ENCODE measurements at places on chromosomes 12 and 14.
A peak's percentile ranks its signal among the peaks of the same experiment; 100 is the strongest.

DNA sequence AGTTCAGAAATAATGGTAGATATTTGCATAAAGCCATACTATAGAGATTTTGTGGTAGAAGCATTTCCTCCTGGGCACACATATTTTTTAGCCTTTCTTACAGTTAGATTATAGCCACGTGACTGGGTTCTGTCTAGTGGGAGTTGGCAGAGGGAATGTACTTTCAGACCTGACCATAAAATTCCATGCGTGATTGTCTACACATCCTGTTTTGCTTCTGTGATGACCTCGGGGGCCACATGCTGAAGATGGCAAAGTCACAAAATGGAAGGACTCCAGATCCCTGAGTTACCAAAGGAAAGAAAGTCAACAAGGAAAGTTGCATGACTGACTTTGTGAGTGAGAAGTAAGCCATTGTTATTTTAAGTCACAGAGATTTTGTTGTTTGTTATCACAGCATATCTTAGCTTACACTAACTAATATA is 14.6 kb upstream of the MIA2 start:
- DNase-seq = peak; percentile 65

- DNase-seq = peak; percentile 65
These were observed 4.6 kb downstream of the FAM177A1 start for GRCh38 chr14:35050652-35051051.

- DNase-seq = peak; percentile 71
These were observed 126.3 kb upstream of the FGD4 start for GRCh38 chr12:32273063-32273522.

DNA sequence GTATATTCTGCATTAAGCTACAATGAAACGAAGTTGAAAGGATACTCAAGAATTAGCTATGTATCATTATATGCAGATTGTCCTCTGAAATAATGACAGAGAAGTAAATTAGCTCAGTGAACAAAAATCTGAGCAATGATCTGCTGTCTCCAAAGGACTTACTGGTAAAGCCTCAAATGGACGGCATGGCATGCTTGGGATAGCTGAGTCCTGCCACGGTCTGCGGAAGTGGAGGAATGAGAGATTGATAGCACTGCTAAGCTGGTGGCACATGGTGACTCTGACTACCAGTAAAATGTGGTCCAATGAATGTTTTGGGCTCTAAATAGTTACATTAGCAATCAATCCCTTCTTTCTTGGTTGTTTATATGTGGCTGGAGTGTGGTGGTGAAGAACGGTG is 3.7 kb upstream of the DENND5B start:
- DNase-seq = no peak

DNA sequence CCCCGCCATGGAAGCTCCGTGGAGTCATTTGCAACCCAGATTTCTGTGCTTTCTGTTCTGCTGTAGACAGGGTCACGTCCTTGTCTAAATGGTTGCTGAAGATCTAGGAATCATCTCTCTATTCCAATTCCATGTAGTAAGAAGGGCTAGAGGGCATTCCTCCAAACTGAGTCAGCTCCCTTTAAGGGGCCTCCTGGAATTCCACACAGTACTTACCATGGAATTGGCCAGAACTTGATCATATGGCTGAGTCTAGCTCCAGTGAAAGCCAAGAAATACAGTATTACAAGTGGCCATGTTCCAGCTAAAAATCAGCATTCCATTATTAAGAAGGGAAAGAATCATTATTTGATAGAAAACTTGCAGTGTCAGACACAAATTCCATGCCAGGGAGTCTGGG is 171.9 kb downstream of the PRKCH start:
- no peak for DNase-seq

GRCh38 chr14:56147986-56148901 is 30.0 kb downstream of the PELI2 start:
- DNase-seq = no peak

- no peak for DNase-seq
These were observed 178.8 kb downstream of the DACT1 start for GRCh38 chr14:58816416-58817115.

DNA sequence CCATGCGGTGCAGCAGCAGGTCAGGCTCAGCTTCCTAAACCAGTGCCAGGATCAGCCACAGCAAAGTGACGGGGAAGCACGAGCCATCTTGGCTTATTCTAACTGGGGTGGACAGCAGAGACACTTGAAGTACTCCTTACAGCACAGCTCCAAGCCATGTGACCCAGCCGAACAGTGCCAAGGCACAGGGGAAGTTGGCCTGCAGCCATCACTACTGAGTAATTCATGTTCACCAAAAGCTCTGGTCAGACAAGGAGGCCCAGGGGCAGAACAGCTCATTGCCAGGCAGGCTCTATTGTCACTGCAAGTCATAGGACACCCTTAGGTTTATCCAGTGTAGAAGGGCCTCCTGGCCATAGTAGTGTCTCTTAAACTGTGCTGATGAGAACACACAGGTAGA is 23.4 kb upstream of the SLC35F4 start:
- peak; percentile 16 for DNase-seq
